ENCODE measurements at places on chromosomes 4 and X.

GRCh38 chrX:19799319-19800182, 87.8 kb downstream of the SH3KBP1 start:
- DNase-seq, result peak; percentile 33

DNA sequence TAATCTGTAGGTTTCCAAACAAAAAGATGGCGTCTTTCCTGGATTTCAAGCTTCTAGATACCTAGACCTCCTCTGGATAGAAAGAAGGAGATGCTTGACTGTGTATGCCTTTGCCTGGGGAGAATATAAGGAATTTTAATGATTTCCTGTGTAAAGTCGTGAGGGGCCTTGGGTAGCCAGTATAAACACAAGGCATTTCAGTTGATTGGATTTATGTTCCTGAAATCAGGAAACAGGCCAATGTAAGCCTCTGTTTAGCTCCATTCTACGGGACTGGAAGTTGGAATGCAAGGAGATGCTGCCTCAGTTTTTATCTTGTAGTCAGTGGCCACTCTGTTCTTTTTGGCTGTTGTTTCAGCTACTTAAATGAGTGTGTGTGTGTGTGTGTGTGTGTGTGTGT, 137.2 kb downstream of the GUCY2F start:
- no peak for DNase-seq

- DNase-seq, result no peak
Measured at GRCh38 chr4:60221866-60222265, 978.3 kb upstream of the ADGRL3 start.

DNA sequence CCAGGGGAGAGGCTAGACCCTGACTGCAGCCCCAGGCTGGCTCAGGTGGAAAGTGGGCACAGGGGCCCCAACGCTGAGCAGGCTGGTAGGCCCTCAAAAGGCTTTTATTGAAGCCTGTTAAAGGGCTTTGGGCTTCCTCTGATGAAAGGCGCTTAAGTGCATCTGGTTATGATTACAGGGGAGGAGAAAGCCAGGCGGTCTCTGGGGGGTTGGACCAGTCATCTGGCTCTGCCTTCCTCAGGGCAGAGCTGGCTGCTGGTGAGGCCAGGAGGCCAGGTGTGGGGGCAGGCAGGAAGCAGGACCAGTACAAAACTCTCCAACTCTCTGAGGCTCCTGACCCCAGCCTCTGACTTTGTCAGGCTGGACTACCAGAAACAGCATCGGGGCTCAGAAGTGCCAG, 68.8 kb upstream of the BCOR start:
- DNase-seq, result no peak

- no peak for DNase-seq
Measured at GRCh38 chr4:53633608-53634007, 42.3 kb upstream of the LNX1 start.

- DNase-seq, result peak; percentile 30
Measured at GRCh38 chrX:110944311-110944750, 148.7 kb upstream of the CHRDL1 start.
